ENCODE measurements at places on chromosomes 5 and 9.

DNA sequence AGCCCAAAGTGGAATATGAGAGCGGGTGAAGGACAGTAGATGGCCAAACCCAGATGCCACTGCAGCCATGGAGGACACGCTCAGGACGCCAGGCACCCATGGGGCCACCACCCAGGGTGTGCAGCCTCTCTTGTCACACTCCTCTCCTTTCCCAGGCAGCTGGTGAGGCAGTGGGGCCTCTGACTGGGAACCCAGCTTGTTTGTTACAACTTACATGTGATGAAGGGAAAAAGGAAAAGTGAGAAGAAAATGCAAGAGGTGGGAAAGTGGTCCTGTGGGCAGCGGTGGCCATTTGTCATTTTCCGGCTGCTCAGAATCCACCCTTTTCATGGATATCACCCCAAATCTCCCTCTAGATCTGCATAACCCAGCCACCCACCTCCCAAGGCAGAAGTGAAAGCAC lies 62.7 kb upstream of the UNC5A start:
- no peak for DNase-seq

GRCh38 chr5:73093943-73094342 lies 26.4 kb upstream of the TMEM171 start:
- peak; percentile 56 for DNase-seq

DNA sequence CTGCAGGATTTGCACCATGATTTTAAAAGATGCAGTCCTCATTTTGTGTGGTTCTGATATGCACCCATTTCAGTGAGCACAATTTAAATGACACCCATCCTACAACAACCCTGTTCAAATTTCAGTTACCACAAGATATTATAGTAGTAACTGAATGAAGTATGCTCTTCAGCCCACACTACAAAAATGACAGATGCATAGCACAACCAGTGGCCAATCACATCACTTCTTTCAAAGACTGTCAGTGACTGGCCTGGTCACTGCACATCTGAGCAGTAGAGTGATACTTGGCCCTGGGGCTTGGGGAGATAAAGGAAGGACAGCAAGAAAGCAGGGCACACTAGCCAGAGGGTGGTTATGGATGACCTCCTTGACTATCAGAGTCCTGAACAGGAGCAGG lies 19.8 kb upstream of the IFNK start:
- no peak for DNase-seq

DNA sequence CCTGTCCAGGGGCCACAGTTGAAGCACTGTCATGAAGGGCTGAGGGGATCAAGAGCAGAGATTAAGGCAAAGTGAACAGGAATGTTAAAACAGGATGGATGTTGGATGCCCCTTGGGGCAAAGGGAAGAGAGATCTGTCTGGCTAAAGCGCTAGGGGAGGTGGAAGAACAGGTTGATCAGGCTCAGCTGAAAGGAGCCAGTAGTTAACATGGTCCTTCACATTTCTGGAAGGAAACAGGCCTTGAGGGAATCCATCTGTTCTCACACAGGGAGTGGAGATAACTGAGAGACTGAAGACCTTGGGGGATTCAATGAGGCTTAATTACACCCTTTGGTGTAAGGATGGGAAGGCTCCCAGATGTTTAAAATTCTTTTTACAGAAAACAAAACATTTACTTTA lies 5.8 kb downstream of the HAPLN1 start:
- DNase-seq, result no peak

GRCh38 chr5:3542769-3543168 lies 52.9 kb upstream of the IRX1 start:
- no peak for DNase-seq

- peak; percentile 11 for DNase-seq
Observed at GRCh38 chr5:94793113-94793815, 174.8 kb downstream of the SLF1 start.

DNA sequence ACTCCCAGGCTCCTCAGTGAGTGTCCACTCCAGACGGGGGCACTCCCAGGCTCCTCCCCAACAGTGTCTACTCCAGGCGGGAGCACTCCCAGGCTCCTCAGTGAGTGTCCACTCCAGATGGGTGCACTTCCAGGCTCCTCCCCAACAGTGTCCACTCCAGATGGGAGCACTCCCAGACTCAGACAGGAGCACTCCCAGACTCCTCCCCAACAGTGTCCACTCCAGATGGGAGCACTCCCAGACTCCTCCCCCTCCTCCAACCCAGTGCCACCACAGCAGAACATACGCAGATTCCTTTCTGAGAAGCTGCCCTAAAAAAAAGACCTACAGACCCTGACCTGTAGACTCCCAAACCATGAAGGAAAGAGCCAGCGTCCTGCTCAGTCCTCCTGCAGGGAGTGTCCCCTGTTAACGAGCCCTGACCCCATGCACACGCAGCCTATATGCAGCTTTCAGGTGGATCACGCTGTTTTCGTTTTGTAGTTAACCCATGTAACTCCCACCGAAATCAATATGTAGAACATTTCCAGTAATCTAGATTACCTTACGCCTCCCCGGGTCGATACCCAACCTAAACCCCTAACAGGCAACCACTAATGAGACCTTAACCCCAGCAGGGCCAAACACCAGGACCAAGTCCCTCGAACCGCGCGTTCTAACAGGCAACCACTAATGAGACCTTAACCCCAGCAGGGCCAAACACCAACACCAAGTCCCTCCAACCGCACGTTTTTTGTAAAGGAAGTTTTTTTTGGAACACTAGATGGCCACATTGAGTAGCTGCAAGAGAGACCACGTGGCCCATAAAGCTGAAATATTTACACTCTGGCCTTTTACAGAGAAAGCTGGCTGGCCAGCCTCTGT lies 15.7 kb downstream of the PNPLA7 start:
- DNase-seq, result peak; percentile 46

GRCh38 chr9:89008744-89009545 lies 17.7 kb downstream of the S1PR3 start:
- DNase-seq, result peak; percentile 19
